ENCODE measurements at places on chromosomes 16 and 17. TPM values are rescaled to one million over a fixed set of nuclear protein-coding genes. Genes with fewer than 3 reads are reported as not detected.

Gene CCL16
- not detected for total RNA-seq

Gene DRC7
- not detected for total RNA-seq

DNA sequence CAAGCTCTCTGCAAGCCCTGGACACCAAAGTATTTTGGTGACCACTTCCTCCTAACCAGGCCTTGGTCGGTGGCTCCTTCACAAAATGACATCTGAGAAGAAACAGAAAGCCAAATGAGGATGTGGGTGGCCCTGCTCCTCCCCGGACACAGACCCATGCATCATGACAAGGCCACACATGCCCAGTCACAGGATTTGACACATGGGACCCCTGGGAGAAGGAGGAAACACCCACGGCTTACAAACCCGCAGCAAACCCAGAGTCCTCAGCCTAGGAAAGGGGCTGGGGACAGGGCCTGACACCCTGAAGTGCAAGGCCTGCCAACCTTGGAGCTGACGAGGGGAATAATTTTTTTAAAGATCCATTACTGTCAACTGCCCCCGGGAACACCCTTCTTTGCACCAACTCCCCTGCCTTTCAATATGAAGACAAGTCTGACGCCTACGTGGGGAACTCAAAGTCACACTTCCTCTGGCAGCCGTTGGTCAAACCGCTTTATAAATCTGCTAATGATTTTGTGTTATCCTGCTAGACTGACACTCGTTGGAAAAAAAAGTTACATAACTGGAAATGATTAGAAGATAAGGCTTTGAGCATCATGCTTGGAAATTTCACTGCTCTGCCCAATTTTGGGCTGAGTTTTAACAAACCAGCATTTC, 41.3 kb downstream of the GAS7 start:
- no peaks in the 10 kb centered on the region for H3K27me3 ChIP-seq
- no peak overlapping the region for H3K27ac ChIP-seq
- DNase-seq, result no peak

Gene FADS6
- not detected for total RNA-seq

DNA sequence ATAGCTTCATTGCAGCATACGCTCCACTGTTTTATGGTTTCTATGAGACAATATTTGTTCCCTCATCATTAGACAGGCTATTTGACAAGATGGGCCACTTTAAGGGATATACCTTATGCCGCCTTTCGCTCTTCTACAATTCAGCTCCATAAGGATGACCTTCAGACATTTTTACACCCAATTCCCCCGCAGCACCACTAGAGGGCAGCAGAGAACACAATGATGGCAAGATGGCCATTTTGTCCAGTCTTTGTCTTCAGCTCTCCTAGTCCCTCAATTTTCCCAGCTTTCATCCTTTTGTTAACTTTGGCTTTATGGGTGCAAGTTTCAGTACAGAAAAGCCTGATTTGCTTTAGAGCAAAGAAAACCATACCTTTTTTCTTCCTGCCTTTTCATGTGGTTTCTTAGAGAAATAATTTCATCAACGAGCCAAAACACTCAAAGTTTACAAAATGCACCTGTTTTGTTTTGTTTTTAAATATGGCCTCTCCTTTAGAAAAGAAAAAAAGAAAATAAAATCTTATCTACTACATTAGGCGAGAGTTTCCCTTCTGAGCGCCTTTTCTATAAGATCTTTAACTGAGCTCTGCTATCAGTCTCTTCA, 355.3 kb downstream of the TOX3 start:
- H3K4me1 ChIP-seq, result peaks cover 11% of the 10 kb centered on the region
- no peaks in the 10 kb centered on the region for H3K36me3 ChIP-seq
- no peak overlapping the region for H3K4me3 ChIP-seq
- peak; percentile 80 for DNase-seq
- no peak overlapping the region for H3K27ac ChIP-seq

Data from Calu3 (cell line).